ENCODE measurements at places on chromosomes 7 and 10.

- DNase-seq = no peak
Observed at GRCh38 chr10:28577506-28577905, 44.6 kb downstream of the WAC start.

GRCh38 chr7:131039355-131039762 lies 288.3 kb upstream of the MKLN1 start:
- no peak for DNase-seq

- no peak for DNase-seq
Observed at GRCh38 chr7:135386181-135386580, 123.7 kb downstream of the CNOT4 start.

DNA sequence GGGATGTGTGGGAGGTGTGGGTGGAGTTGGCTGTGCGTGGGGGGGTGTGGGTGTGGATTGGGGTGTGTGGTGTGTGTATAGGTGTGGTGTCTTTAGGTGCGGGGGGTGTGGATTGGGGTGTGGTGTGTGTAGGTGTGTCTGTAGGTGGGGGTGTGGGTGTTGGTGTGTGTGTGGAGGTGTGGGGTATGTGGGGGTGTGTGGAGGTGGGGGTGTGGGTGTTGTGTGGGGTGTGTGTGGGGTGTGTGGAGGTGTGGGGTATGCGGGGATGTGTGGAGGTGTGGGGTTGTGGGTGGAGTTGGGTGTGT lies 33.9 kb downstream of the SPDYE17 start:
- no peak for DNase-seq

DNA sequence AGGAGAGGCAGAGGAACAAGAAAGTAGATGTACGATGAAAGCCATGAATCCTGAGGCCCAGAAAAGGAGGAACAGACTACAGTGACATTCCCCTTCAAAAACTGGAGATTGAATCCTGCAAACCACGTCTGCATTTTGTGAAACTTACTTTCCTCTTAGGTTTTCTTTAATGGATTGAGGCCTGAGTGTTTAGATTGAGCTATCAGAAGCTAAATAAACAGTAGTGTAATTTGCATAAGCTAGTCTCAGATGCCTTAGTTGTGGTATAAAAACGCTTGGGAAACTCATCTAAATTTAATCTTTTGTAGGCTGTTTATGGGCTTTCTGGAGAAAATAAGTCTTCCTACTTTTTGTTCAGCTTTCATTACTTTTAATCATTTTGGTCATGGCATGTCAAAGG lies 94.8 kb upstream of the HDAC9 start:
- DNase-seq = no peak

DNA sequence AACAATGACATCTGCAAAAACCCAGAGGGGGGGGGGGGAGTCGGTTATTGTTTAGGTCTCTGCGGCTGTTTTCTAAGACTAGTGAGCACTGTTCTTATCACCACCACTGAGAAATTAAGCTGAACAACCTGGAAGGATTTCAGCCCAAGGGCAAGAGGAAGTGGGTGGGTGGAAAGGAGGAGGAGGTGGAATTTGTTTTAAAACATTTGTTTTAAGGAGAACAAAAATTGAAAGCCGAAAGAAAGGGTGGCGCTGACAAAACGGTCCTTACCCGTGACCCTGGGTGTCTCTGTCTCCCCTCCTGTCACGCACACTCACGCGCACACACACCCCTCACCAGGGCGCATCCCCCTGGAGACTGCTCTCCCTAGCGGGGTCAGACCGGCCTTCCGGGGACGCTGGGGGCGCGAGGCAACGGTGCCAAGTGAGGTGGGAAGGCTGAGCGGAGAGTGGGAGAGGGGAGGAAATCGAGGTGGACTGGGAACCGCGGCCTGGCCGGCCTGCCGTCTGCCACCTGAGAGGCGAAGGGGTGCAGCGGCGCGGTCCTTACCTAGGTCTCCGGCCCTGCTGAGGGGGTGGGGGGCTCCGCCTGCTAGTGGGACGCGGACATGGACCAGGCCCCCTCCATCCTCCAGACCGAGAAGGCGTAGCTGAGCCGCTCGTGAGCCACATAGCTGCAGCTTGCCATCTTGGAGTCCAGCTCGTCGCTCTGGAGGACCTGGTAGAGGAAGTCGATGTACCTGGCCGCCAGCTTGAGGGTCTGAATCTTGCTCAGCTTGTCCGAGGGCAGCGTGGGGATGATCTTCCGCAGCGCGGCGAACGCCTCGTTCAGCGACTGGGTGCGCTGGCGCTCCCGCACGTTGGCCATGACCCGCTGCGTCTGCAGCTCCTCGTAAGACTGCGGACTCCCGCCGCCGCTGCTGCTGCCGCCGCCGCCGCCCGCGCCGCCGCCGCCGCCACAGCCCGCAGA lies 1.0 kb downstream of the TWIST1 start:
- DNase-seq = no peak

GRCh38 chr7:102042016-102042656 lies 224.7 kb downstream of the CUX1 start:
- no peak for DNase-seq

DNA sequence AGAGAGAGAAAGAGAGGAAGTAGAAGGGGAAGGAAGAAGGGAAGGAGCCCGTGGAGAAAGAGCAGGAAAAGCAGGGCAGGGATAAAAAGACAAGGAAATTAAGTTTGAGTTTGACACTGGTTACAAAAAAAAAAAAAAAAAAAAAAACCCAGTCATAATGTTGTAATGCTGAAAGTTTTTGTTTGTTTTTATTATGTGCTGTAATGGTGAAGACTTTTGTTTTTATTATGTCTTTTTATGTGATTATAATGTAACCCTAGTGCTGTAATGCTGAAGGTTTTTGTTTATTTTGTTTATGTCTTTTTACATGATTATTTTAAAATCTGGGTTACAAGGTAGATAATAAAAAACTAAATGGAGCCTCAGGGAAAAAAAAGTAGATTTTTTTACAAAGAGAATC lies 184.8 kb downstream of the SEMA3A start:
- DNase-seq = no peak

- DNase-seq = no peak
Observed at GRCh38 chr10:92479547-92479946, 94.3 kb downstream of the IDE start.

DNA sequence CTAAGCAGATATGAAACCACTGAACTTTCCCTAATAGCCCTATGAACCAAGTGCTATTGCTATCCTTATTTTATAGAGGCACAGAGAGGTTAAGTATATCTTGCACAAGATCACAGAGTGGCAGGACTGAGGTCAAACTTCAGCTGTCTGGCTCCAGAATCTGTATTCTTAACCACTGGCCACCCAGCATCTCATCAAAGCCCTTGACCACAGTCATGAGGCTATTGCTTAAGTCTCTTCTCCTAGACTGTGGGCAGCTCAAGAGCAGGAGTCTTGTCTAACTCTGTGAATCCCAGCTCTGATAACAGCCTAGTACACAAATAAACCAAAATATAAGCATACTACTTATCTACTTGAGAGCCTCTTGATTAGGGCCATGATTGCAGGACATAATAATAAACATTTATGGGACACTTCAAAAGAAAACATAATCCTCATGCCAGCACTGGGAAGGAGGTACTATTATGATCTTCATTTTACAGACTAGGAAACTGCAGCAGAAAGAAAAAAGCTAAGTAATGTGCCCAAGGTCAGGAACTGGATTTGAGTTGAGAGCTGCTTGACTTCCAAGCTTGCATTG lies 22.4 kb upstream of the SMC3 start:
- no peak for DNase-seq

DNA sequence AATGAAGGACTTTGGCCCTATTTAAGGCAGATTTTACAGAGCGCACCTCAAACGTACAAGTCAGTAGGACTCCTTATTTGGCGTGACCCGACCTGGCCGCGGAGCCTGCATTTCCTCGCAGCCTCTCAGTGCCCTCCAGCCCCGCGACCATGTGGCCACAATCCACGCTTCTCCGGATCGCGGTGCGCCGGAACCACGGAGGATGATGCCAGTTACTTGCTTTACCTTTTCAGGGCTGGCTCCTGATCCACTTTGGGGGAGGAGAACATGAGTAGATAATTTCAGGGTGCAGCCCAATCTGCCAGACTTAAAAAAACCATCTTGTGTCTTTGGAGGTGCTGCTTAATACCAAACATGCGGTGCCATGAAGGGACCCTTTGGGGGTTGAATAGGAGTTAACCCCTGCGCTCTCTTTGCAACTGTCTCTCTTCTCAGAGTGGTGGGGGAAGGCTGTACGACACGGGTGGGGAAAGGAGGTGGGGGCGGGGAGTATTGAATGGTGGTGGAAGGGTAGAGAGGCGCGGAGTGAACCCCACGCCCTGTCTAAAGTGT lies 1.5 kb downstream of the FRAT1 start:
- peak; percentile 36 for DNase-seq

GRCh38 chr10:58158806-58159205 lies 108.9 kb downstream of the IPMK start:
- DNase-seq = no peak

DNA sequence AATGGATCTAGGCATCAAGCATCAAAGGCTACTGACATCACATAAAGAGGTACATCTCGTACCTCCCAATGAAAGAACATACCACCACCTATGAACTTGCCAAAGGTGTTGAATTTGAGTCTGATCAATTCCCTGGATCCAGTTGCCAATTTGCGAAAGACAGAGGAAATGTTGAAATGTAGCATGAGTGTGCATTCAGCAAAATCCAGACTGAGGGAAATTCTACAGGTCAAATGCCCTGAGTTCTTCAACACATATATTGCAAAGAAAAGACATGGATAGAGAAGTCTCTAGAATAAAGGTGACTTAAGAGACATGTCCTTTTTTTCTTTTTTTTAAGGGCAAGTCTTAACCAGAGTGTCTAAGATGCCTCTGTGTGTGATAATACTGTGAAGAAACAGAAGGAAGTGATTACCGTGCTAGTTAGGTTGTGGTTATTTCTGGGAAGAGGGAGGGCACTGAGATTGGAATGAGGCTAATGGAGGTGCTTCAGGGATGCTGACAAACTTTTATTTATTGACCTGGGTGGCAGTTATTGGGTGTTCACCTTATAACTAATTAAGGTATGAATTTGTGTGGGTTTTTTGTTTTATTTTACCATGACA lies 128.7 kb downstream of the SAMD9 start:
- no peak for DNase-seq

- no peak for DNase-seq
Observed at GRCh38 chr10:8596929-8597472, 542.5 kb downstream of the GATA3 start.

- DNase-seq = no peak
Observed at GRCh38 chr7:114183311-114184088, 231.1 kb upstream of the FOXP2 start.

DNA sequence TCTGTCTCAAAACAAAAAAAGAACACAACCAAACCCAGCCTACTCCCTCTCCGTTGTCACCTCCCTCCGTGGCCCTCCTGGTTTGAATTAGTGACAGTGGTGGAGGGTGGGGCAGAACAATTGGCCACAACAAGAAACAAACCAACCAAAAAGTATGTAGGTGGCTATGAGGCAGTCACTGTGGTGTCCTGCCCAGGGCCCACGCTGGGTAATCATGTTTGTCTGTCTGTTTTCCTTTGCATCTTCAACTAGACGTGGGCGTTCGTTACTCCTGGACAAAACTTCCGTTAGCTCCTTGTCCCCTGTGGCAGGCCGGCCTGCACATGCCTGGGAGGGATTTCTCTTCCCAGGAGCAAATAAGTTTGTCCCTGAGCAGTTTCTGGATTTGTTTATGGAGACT lies 78.4 kb downstream of the XRCC2 start:
- DNase-seq = no peak

DNA sequence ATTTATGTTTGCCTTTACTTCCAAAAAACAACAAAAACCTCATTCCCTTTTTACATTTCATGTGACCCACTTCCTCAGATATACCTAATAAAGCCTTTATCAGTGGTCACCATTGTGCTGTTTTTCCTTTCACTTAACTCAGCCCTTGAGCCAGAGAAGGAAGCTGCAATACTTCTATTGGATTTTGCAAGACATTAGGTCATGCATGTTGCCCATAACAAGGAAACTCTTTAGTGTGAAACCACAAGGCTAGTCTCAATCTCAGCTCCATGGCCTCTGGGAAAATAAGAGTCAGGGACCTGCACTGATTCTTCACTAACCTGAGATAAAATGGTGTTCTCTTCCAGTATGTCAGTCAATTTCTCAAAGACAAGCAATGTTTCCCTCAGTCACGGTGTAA lies 27.8 kb downstream of the STEAP4 start:
- no peak for DNase-seq

- DNase-seq = no peak
Observed at GRCh38 chr10:62010366-62010765, 108.9 kb downstream of the ARID5B start.

DNA sequence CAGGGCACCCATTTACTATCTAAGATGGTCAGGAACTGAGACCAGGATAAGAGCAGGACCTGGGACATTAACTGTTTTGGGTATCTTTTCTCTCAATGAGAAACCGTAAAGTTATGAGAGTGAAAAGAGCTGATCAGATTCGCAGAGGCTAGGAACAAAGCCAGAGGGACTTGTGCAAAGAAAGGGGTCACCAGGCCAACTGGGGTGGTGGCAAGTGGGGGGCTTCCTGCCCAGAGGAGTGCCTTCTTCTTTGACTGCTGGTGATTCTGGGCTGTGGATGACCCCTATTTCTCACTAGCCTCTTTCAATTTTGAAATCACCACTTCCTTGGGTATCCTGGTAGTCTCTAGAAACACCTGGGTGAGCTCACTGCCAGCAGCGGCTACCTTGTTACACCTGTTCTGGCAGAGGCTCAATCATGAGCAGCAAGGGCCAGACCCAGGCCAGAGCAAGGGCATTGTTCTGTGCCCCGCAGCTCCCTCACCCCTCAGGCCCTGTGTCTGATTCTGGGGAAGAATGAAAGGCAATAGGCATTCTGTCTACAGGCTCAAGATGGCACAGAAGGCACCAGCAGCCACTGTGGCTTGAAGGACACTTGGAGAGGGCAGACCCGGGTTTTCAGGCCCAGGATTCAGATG lies 999 bp downstream of the SFTPD start:
- DNase-seq = no peak

DNA sequence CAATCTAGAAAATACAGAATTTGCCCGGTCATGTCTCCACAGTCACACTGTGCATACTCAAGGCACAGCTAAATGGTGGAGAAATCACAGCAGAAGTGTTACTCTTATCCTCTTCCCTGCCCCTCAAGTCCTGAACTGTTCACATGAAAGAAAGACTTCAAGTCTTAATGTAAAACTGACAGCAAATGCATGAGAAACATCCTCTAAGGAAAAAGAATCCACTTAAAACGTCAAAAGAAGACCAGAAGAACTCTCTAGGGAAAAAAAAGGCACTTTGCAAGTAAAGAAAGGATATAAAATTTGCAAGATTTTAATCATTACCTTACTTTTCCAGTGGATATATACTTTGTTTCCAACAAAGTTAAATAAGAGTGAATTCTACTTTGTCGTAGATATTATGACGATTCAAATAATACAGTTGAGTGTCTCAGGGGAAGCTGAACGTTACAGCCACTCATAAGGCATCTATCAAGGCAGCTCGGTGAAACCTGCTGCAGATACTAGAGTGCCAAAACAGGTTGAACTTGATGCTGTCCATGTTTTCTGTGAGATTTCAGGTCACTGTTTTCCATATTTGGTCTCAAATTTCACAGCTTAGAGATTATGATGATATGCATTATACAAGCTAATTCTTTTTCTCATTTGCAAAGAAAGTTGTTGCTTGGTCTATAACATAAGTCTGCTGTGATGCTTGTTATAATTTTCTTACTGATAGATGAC lies 155.0 kb downstream of the CTTNBP2 start:
- no peak for DNase-seq

All from colonic mucosa (tissue), 4 donors.